8988T (cell line): ENCODE measurements at places on chromosomes 4 and X.

DNA sequence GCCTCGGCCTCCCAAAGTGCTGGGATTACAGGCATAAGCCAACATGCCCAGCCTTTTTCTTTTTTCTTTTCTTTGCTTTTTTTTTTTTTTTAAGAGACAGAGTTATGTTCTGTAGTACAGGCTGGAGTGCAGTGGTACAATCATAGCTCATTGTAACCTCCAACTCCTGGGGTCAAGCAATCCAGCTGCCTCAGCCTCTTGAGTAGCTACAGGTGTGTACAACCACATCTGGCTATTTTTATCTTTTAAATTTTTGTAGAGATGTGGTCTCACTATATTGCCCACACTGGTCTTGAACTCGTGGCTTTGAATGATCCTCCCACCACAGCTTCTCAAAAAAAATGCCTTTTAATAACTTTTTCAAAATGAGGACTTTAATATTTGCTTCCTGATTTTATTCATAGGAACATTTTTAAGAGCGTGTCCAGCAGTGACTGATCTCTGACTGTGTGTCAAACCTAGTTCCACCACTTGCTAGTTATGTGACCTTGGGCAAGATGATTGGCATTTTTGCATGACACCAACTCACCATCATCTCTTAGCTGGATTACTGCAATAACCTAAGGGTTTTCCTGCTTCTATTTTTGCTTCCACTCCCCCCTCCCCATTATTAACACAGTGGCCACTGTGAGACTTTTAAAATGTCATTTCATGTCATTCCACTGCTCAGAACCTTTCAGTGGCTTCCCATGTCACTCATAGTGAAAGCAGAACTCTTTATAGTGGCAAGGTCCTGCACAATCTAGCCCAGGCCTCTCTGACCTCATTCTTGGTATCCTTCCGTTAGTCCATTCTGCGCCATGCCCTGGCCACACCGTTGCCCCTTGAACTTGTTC is 4.5 kb upstream of the TNIP3 start:
- no peak for DNase-seq

GRCh38 chr4:75790024-75790423 is 65.6 kb downstream of the USO1 start:
- DNase-seq: no peak

DNA sequence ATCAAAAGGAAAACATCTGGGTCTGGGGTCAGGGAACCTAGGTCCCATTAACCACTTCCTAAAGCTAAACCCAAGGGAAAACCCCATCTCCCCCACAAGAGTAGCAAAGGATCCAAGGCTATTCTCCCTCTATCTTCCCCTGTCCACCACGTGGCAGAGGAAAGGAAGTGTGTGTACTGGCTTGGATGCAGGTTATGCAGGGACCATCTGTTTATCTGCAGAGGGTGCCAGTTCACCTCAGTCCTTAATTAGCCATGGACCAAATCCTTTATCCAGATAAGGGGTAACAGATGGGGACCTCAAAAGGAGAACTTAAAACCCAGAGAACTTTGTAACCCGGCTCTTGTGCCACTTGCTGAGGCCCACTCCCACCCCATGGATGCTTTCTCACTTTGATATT is 135.3 kb downstream of the ZNF518B start:
- no peak for DNase-seq

DNA sequence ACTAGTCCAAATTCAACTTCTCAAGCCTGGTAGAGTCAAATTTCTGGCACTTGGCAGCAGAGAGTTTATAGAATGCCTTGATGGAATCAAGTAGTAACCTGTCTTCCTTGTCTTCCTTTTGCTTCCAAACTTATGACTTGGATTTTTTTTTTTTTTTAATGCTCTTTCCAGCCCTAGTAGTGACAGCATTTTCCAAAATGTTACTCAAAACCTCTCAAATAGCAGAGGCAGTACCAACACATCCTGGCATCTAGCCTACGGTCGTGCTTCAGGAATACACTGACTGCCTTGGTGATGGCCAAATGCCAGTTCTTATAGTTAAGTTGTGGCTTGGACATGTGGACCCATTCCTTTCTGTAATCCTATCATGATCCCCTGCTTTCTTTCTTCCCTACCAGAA is 46.0 kb downstream of the GALNT7 start:
- no peak for DNase-seq

GRCh38 chrX:130001893-130002292 is 19.5 kb downstream of the BCORL1 start:
- no peak for DNase-seq

DNA sequence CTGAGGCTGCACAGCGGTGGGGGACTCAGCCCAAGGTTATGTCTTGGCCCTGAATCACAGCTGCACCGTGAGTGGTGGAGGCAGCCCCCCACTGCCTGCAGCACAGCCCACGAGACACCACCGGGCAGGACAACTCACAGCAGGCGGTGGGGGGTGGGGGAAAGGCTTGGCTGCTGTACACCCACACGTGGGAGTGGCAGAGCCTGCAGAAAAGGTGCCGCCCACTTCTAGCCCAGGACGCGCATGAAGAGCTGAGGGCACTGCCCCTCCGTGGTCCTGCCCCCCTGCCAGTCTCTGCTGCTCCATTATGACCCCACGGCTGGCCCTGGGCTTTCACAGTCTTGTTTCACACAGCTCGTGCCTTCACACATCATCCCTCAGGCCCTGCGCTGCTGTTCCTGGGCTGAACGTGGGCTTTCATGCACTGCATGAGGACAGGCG is 40.8 kb downstream of the FGFRL1 start:
- no peak for DNase-seq

DNA sequence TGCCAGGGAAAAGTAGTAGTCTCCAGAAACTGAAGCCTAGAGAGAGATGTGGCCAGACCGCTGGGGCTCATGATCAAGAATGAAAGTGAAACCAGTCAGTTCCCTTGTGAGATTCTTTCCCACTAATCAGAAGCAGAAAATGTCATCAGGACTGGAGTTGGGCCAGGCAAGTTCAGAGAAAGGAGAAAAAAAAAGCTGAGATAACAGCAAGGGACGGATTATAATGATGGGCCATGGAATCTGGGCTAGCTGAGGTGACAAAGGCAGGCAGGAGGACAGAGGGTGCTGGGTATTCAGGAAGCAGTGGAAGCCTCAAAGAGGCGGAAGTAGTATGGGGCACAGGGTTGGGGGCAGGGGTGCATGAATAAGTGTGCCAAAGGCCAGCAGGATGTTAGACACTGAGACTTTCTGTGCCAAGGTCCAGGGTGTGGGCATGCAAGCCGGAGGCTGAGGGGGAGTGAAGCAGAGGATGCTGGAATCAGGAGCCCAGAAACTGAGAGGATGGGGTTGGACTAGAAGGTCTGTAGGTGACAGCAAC is 2.5 kb downstream of the CXorf38 start:
- no peak for DNase-seq

GRCh38 chrX:142503967-142504643 is 299.0 kb upstream of the MAGEC2 start:
- DNase-seq: no peak

DNA sequence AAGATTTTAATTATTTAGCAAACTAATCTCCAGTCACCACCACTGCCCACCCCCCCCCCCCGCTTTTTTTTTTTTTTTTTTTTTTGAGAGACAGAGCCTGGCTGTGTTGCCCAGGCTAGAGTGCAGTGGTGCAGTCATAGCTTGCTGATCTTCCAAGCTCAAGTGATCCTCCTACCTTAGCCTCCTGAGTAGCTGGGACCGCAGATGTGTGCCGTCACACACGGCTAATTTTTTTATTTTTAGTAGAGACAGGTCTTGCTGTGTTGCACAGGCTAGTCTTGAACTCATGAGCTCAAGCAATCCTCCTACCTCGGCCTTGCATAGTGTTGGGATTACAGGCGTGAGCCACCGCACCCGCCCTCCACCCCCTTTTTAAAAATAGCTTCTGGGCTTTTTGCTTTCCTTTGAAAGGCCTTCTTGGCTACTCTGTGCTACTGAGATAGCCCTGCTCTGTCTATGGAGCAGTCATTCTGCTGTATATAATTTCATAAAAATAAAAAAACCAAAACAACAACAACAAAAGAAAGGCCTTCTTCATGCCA is 18.7 kb downstream of the TXLNG start:
- DNase-seq: no peak

DNA sequence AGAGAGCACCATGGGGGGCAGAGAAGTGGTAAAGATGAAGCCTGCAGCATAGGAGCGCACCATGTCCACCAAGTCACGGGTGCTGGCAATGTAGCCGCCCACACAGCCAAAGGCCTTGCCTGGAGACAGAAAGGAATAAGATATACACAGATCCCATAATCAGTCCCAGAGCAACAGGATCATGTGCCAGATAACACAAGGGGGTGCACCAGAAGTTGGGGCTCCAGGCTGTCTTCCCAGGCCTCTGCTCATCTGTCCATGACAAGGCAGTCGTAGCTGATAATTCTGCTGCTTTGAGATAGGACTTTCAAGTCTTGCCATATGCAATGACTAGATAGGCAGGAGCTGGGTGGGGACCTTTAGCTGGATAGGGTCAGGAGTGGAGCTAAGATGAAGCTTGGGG is 14.7 kb downstream of the APEX2 start:
- no peak for DNase-seq

DNA sequence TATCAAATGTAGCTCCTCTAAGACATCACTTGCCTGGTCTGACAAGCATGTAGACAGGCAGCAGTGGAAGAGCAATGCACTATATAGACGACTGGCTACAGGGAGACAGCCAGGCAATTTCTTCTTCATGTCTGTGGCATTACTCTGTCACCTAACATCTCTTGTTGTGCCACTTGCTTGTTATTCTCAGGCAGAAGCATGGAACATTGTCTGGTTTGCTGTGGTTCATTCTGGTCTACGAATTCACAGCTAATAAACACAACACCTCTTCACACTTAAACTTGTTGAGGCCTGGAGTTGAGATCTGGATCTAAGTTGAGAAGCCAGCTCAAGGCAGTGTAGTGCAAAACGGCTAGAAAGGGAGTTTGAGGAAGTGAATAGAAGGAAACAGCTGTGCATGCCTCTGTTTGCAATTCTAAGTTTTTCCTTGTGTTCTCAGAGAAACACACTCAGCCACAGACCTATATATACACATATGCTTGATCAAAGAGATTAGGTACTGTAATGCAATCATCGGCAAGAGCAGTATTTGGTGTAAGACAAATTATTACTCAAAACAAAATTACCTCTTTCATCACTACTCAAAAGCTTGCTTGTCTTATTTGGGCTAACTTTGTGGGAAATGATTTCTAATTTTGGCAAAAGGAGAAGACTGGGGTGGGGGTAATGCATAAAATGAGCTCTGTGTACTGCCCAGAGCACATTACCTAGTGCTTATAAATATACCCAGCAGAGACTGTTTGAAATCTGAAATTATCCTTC is 243.8 kb downstream of the PPP3CA start:
- no peak for DNase-seq

DNA sequence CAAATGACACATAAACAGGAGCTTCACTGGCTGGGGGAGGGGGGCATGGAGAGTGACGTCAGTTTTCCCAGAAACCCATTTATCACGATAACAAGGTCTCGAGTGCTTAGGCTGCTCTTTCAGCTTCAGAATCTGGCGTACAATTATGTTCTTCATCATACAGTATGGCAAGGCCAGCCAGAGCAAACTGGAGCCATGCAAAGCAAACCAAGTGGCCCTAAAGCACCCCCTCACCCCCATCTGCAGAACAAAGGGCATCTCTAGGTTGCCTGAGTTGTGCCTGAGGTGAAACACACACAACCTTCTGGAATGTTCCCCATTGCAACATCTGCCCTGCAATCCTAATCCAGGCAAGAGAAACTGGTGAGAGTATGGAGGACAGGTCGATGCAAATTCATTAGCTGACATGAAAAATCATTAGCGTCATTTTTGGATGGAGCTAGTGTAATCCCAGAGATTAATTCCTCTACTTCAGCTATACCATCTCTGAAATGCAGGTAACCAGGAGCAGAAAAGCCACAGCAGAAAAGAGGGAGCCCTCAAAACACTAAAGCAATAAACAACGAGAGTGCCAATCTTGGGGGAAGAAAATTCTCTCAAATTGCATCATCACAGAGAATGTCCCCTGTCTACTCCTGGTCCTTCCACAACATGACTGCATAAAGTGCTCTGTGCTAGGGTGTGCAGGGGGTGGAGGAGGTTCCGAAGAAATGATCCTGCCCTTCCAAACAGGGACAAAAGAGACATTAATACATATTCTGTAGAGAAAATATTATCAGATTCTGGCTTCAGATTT is 1.8 kb downstream of the SEPTIN6 start:
- no peak for DNase-seq

- DNase-seq: no peak
Measured at GRCh38 chr4:88162626-88163025, 4.2 kb upstream of the ABCG2 start.

- no peak for DNase-seq
Measured at GRCh38 chrX:71212536-71212935, 10.5 kb upstream of the GJB1 start.

GRCh38 chrX:45765281-45765680 is 564.6 kb upstream of the DIPK2B start:
- DNase-seq: no peak

DNA sequence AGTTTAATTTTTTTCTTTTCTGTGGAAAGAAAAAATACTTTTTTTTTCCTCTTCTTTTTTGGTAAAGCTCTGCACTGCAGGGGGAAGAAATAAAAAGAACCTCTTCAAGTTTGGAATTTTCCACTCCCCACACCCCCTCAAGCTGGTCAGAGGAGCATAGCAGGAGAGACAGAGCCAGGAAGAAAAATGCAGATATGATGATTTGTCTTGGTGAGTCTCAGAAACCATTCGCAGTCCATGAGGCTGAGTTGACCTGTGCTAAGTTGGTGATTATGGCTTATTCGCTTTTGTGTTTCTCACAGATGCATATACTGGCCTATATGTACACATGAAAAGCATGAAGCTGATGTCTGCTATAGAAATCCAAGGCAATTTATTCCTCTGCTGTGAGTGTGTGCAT is 205.9 kb downstream of the LDB2 start:
- DNase-seq: no peak

DNA sequence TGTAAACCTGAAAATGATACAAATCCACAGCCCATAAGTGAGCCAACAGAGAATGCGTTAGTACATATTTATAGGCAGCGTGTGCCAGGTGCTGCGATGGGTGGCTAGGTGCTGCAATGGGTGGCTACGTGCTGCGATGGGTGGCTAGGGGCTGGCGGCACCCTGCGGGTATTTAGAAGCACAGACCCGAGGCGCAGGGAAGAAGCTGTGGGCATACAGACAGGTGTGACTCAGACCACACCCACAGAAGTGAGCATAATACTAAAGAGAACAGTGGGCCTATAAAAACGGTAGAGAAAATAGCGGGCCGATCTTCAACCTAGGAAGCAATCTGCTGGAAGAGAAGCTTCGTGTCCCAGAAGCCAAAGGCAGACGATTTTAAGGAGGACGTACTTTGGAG is 81.1 kb downstream of the FAT1 start:
- no peak for DNase-seq

DNA sequence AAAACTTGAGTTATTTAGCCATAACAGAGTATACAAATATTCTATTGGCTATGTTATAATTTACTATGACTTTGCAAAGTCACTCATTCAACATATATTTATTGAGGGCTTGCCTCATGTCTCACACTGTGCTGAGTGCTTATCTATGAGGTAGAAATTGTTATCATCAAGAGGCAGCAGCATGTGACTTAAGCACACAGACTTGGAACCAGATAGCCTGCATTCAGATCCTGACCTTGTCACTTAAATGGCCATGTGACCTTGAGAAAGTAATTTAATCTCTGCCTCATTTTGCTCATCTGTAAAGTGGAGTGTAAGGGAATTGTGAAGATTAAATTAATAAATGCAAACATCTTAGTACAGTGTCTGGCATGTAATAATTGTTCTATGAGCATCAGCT is 10.1 kb upstream of the EXOSC9 start:
- no peak for DNase-seq

- DNase-seq: no peak
Measured at GRCh38 chrX:40617566-40617965, 5.7 kb upstream of the MPC1L start.

- no peak for DNase-seq
Measured at GRCh38 chr4:1969928-1970723, 38.6 kb downstream of the NELFA start.
